A375 (cell line): ENCODE measurements at places on chromosomes 2 and 18. TPM values are rescaled to one million over a fixed set of nuclear protein-coding genes. Genes with fewer than 3 reads are reported as not detected.

The SPR gene
- 36.2 and 36.9 TPM in 2 replicates for total RNA-seq

The GRB14 gene
- total RNA-seq = 0.45 and 0.53 TPM in 2 replicates

The TDRD15 gene
- total RNA-seq = not detected in 2 replicates

The DPYSL5 gene
- total RNA-seq = 2.4 and 3.0 TPM in 2 replicates

The KCNE4 gene
- total RNA-seq = 0.34 and 0.53 TPM in 2 replicates

The POU3F3 gene
- total RNA-seq = 0.34 TPM in 1 of 2 replicates, not detected in the other

The CD302 gene
- 3.8 and 3.9 TPM in 2 replicates for total RNA-seq

The PLGLB1 gene
- total RNA-seq = 0.13 and 1.5 TPM in 2 replicates

The ERICH2 gene
- not detected in 2 replicates for total RNA-seq

The CHRND gene
- not detected in 2 replicates for total RNA-seq

The CD207 gene
- total RNA-seq = 0.11 TPM in 1 of 2 replicates, not detected in the other

The TRPM8 gene
- 2.6 and 5.8 TPM in 2 replicates for total RNA-seq

The SRBD1 gene
- 18.0 and 22.4 TPM in 2 replicates for total RNA-seq

The IL1B gene
- total RNA-seq = 11.6 and 13.3 TPM in 2 replicates

The EPHA4 gene
- total RNA-seq = 8.0 and 10.2 TPM in 2 replicates

The PRSS56 gene
- not detected in 2 replicates for total RNA-seq

The FKBP7 gene
- total RNA-seq = 8.6 and 13.4 TPM in 2 replicates

The RNF144A gene
- 26.9 TPM in 2 replicates for total RNA-seq

The GKN1 gene
- not detected in 2 replicates for total RNA-seq

The AGXT gene
- not detected in 2 replicates for total RNA-seq

The MFSD2B gene
- total RNA-seq = 0.19 TPM in 1 of 2 replicates, not detected in the other

The RBM44 gene
- total RNA-seq = 0.16 and 0.53 TPM in 2 replicates

The ARPC2 gene
- total RNA-seq = 161 and 180 TPM in 2 replicates

The SERPINB2 gene
- 0.08 and 0.34 TPM in 2 replicates for total RNA-seq

The GPR17 gene
- 0.27 TPM in 1 of 2 replicates, not detected in the other for total RNA-seq

The KRTCAP3 gene
- 0.60 TPM in 1 of 2 replicates, not detected in the other for total RNA-seq

The ACTG2 gene
- total RNA-seq = not detected in 2 replicates

The RTP5 gene
- total RNA-seq = not detected in 2 replicates

The METTL4 gene
- 4.6 and 5.8 TPM in 2 replicates for total RNA-seq

The ADAM23 gene
- total RNA-seq = 2.9 and 4.9 TPM in 2 replicates

The AMER3 gene
- total RNA-seq = not detected in 2 replicates

The UGT1A5 gene
- total RNA-seq = not detected in 2 replicates

The DSG2 gene
- total RNA-seq = 10.6 and 12.3 TPM in 2 replicates

The KCNG3 gene
- 0.24 and 0.45 TPM in 2 replicates for total RNA-seq

The NOL4 gene
- total RNA-seq = 0.66 TPM in 1 of 2 replicates, not detected in the other

The MARCHF4 gene
- 1.4 and 1.5 TPM in 2 replicates for total RNA-seq
